CD4-positive, CD25-positive, alpha-beta regulatory T cell (primary cell): ENCODE measurements at places on chromosomes 6 and 20.

DNA sequence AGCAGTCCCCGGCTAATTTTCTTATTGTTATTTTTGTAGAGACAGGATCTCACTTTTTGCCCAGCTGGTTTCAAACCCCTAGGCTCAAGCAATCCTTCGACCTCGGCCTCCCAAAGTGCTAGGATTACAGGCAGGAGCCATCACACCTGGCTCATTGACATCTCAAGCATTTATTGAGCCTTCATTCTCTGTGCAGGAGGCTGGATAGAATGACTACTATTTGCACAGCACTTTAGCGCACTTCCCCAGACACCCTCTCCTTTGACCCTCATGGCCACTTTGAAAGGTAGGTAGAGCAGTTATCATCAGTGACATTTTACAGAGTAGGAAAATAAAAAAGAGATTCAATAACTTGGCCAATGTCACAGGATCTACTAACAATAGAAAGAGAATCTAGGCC, 124.0 kb upstream of the STXBP5 start:
- no peak for DNase-seq

DNA sequence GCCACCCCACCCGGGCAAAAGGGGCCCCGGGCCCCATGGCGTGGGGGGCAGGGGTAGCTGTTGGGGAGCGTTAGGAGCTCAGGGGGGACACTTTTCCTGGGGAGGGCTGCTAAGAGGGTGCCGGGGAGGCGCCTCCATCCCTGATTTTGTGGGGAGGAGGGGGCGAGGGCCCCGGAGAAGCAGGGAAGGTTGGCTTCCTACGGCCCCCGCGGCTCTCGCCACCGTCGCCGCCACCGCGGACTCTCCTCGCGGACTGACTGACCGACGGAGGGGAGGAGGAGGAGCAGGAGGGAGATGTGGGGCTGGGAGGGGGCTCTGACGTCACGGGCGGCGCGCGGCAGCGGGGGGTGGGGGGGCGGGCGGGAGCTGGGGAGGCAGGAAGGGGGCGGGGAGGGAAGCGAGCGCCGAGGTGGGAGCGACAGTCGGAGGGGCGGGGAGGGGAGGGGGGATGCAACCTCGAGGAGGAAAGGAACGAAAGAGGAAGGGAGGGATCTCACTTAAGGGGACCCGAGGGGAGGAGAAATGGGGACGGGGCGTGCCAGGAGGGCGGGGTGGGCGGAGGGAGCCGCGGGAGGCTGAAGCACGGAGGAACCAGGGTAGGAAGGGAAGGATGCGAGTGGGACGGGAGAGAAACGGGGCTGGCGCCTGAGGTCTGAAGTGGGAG, 5.1 kb downstream of the GABBR1 start:
- DNase-seq: peak; percentile 24

DNA sequence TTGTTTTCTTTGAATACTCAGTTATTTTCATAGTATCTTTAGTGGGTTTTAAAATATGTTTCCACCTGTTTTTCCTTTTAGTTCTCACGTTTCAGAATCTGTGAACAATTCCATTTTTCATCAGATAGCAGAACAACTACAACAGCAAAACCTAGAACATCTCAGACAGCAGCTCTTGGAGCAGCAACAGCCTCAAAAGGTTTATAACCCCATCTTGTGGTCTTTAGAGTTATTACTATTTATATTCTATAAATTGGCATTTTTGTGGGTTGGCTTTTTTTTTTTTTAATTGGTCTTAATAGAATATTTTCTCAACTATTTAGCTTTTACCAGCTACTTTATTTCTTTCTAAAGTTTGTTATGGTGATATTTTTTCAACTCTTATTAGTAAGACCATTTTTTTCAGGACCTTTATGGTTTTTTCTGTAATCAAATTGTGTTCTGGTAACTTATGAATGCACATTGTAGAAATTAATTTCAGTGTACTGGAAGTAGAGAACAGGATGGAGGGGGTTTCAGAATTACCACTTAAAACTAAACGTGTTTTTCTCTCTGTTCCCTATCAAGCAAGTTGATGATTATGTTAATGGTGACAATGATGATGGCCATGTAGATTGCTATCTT, 72.2 kb downstream of the SCAF8 start:
- DNase-seq: peak; percentile 62

DNA sequence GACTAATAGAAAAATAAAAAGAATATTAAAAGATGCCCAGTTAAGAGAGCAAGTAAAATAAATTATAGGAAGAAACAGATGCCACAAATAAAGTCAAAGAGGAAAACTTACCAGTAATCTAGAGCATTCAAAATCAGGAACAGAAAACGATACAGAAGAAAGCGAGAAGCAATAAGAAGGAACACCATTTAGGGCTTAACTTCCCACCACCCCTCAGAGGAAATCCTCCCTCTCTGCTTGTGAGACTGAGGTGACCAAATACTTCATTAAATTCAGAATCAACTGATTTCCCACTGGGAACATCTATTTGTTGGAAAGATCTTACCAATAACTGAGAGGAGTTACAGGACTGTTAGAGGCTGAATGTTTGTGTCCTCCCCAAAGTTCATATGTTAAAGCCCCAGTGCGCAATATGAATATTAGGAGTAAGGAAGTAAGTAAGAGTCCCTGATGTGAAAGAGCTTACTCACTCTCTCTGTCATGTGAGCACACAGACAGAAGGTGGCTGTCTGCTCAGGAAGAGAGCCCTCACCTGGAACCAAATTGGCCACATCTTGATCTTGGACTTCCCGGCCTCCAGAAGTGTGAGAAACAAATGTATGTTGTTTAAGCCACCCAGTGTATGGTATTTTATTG, 19.5 kb downstream of the KATNA1 start:
- DNase-seq: no peak

GRCh38 chr20:48818481-48818987, 9.3 kb downstream of the PREX1 start:
- peak; percentile 91 for DNase-seq

- no peak for DNase-seq
Observed at GRCh38 chr6:78513856-78514255, 353.5 kb upstream of the IRAK1BP1 start.

GRCh38 chr20:63574156-63574828, at the start of gene HELZ2:
HELZ2 (minus strand) TSS chr20:63574239; CDS start chr20:63572385, 1,854 bp downstream.
- DNase-seq: peak; percentile 69

- DNase-seq: no peak
Observed at GRCh38 chr6:155939253-155939652, 483.6 kb upstream of the NOX3 start.

DNA sequence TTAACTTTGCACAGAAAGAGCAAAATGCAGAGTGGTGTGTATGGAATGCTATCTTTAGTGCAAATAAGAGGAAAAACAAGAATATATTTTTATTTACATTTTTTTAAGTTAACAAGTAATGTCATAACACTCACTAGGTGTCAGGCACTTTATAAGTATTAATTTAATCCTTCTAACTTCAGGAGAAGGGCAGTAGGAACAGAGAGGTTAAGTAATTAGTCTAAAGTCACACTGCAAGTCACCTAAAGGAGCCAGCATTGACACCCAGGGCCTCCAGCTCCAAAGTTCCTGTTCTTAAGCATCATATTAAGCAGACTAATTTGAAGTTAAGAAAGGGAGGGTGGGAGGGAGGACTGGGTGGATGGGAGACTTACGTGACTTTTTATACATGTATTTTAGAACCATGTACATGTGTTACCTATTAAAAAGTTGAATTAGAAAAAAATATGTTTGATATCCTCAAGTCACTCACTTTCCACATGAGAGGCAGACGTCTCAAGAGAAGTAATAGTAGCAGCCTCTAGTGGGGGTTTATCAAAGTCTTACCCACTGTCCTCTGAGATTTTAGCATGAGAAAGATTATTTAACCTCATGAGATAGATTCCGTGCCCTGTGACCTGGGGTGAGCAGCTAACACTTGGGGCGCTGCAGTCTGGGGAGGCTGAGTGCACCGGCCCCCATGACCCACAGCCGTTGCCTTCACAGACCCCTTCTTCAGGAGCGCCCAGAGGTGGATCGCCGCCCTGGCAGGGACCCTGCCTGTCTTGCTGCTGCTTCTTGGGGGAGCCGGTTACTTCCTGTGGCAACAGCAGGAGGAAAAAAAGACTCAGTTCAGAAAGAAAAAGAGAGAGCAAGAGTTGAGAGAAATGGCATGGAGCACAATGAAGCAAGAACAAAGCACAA, 7.0 kb downstream of the BTN3A1 start:
- no peak for DNase-seq

GRCh38 chr20:57834306-57835073, 124.7 kb upstream of the PMEPA1 start:
- DNase-seq: no peak

DNA sequence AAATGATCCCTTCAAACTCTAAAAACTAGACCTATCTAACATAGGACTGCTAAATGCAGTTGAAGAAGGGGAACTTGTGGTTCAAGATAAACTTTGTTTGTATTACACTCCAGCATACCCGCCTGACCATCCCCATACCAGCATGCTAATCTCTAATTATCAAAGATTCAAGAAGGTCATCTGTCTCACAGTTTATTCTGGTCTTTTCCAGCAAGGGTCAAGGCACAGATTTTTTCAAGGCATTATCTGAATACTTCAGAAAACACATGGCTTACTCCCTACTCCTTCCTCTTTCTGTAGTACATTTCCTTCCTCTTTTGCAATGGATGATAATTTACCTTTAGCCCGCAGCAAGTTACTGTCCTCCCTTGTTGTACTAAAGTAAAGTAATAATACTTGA, 174.1 kb downstream of the PKHD1 start:
- DNase-seq: no peak

DNA sequence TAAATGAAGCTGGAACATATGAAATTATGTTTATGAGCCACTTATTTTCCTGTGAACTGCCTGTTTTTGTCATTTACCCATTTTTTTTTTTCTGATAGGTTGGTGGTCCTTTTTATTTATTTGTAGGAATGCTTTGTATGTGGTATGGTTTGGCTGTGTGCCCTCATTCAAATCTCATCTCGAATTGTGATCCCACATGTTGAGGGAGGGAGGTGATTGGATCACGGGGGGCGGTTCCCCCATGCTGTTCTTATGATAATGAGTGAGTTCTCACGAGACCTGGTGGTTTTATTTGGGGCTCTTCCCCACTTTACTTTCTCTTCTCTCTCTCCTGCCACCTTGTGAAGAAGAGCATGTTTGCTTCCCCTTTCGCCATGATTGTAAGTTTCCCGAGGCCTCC, 77.3 kb downstream of the CDH26 start:
- DNase-seq: no peak

- no peak for DNase-seq
Observed at GRCh38 chr6:109523478-109523877, 40.5 kb upstream of the ZBTB24 start.

GRCh38 chr20:673603-674001, 2.0 kb downstream of the SCRT2 start:
- DNase-seq: no peak

GRCh38 chr6:141361559-141361958, 771.2 kb upstream of the GJE1 start:
- DNase-seq: no peak

- no peak for DNase-seq
Observed at GRCh38 chr6:39224011-39224410, 5.3 kb downstream of the KCNK5 start.

DNA sequence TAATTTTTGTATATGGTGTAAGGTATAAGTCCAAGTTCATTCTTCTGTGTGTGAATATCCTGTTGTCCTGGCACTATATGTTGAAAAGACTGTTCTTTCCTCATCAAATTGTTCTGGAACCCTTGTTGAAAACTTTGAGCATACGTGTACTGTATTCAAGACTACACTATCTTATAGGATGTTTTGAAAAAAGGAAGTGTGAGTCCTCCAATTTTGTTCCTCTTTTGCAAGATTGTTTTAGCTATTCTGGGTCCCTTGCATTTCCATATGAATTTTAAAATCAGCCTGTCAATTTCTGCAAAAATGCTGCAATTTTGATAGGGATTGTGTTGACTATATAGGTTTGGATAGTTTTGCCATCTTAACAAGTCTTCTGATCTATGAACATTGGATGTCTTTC, 195.2 kb downstream of the BACH2 start:
- no peak for DNase-seq

- no peak for DNase-seq
Observed at GRCh38 chr6:92362404-92362803, 1057.0 kb downstream of the EPHA7 start.

- no peak for DNase-seq
Observed at GRCh38 chr6:22656706-22657351, 87.5 kb downstream of the HDGFL1 start.

- no peak for DNase-seq
Observed at GRCh38 chr6:35786810-35787209, 6.0 kb downstream of the CLPSL1 start.

DNA sequence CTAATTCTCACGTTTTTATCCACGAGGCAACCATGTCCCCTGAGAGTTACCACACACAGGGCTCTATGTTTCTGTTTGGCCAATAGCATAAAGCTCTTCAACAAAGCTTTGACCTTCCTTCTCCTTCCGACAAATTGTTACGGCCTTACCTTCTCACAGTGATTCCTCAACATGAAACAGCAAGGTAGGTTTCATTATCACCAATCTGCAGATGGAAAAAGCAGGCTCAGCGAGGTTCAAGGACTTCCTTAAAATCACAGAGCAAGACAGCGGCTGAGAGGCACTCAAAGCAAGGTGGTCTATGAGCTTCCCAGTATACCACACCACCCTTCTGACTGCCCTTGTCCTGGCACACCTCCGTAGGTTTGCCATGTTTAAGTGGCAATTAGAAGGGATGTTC, 360.0 kb downstream of the CD83 start:
- no peak for DNase-seq

GRCh38 chr20:37299718-37300528, 10.5 kb downstream of the MANBAL start:
- no peak for DNase-seq

DNA sequence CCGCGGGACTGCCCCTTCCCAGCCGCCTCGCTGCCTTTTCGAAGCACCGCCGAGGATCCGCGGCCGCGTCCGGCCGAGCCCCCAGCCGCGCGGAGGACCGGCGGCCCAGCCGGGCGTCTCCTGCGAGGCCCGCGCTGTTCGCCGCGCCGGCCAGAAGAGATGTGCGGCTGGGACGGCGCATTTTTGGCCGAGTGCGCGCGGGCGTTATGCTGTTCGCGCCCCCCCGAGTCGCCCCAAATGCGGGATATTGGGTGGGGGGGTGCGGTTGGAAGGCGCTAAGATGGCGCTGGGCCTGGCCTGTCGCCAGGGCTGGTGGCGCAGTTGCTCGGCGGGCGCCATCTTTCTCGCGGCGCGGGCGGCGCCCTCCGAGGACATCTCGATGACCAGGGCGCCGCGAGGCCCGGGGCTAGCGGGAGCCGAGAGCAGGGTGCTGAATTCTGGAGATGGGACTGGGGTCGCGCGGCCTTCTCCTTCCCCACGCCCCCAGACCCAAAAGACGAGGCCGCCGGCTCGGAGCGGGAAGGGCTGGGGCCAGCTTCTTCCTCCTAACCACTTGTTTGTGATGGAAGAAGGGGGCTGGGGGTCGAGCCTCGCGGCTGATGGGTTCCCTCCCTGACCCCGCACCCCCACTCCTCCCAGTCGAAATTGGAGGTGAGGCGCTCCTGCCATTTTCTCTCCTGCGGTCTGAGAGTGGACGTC, 1.5 kb downstream of the BICRAL start:
- DNase-seq: peak; percentile 69

- DNase-seq: no peak
Observed at GRCh38 chr20:45828589-45828988, 1.5 kb upstream of the TNNC2 start.

GRCh38 chr6:109167562-109167961, 72.3 kb downstream of the CEP57L1 start:
- no peak for DNase-seq

GRCh38 chr6:12115001-12115400, 102.9 kb downstream of the HIVEP1 start:
- DNase-seq: no peak

GRCh38 chr20:35735826-35736470, 6.1 kb downstream of the RBM39 start:
- DNase-seq: no peak
